Stimulated activated CD4-positive, alpha-beta T cell treated with anti-CD3 and anti-CD28 coated beads, Interleukin-15, amount 100 ng/mL, for 1 hour (primary cell): ENCODE measurements at places on chromosomes 7 and 10.

DNA sequence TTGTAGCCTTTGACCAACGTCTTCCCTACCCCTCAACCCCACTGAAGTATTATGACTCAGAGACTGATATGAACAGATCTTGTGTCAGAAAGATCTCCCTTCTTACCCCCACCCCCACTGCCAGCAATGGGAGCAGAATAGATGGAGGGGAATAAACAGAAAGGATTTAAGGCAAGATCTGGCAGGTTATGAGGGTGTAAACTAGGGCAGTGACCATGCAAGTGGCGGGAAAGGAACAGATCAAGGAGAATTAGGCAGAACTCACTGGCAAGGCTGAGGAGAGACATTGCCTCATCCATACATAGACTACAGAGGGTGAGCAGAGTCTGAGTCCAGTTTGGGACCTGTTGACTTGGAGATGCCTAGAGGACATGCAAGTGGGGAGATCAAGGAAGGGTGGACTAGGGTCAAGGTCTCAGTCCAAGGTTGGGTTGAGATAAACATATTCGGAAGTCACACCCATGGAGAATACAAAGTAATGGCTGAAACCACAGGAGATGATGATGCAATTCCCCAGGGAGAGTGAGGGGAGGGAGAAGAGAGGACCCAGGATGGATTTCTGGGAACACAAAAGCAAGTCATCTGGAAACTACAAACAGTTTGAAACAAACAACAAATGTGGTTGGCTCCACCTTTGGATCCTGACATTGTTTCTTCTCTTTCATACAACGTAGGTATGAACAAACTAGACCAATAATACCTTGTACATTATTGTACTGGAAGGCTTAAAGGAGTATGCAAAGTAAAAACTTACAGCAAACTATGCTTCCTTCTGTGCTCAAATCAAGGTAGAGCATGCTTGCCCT is 44.9 kb upstream of the IL6 start:
- no peak for DNase-seq

- no peak for DNase-seq
Observed at GRCh38 chr7:26499315-26499897, 207.7 kb downstream of the SNX10 start.

DNA sequence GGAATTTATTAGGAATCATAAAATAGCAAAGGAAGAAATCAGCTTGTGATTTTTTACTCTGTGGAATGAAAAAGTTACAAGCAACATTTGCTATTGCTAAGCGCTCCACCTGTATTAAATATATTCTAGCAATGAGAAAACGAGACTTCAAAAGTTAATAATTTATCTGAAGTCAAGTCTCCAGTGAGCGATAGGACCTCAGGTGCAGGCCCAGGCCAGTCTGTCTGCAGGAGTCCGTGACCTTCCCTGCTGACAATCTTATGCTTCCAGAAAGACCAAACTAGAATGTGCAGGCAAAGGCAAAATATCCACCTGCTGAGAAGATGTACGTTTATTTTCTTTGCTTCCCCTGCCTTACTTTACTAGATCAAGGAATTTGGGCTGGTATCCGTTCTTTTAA is 22.7 kb downstream of the MRC1 start:
- DNase-seq: no peak

DNA sequence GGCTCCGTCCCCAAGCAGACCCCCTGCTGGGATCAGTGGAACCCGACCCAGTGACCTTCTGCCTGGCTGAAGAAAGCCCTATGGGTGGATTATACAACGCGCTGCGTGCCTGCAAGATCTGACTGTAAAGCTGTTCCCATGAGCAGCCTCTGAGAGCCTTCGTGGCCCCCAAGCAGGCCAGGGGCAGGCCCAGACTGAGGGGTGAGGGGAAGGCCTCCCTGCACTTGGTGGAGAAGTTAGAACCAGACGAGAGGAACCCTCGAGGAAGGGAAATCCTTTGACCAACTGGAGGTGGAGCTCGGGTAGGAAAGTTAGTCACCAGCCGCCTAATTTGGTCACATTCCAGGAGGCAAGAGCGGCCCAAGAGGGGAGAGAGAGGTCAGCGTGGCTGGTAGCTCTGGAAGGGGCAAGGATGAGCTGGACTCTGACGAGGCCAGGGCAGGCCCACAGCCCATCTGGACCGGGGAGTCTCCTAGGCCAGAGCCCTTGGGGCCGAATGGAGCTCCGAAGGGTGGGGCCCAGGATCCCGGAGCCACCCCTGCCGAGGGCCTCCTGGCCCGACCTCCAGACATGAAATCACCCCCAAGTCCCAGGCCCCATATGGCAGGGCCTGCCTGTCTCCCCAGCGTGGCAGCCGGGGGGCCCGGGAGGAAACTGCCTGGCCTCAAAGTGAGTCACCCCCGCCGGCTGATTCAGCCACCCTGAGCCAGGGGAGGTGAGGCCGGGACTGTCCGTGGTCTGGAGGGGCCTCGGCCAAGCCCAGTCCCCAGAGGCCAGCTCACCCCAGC is 23.3 kb upstream of the PDGFA start:
- DNase-seq: no peak

GRCh38 chr7:85011127-85011526 is 175.7 kb downstream of the SEMA3D start:
- DNase-seq: no peak

DNA sequence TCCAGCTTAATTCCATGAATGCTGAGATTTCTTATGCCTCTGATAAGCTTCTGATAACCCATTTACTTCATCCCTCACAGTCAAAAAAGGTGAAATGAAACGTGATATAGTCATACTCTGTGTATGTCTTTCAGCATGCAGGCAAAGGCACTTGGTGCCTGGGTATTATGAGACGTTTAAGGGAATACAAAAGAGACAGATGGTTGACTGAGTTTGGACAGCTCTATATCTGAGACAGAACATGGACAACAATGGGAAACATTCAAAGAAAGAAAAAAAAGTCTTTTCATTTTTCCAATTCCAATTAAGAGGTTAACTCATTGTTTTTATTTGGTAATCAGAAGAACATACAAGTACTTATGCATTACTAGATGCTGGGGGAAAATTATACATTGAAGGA is 96.2 kb downstream of the PPP1R17 start:
- no peak for DNase-seq

DNA sequence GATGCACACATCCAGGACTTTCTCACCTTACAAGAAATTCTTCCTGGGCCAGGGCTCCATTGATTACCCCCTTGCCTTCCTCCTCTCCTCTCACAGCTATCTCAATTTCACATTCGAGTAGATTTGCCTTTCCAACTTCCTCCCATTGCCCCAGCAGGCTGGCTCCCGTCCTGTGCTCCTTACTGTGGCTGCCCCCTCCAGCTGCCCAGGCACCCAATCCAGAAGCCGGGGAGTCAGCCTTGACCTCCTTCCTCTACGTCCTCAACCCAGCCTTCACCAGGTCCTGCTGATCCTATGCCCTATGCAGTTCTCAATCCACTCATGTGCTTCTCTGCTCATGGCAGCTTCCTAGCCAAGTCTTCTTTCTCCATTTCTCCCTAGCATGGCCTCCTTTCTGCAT is 85.7 kb upstream of the GPR26 start:
- no peak for DNase-seq

GRCh38 chr7:132472463-132473120 is 103.7 kb downstream of the PLXNA4 start:
- DNase-seq: no peak

DNA sequence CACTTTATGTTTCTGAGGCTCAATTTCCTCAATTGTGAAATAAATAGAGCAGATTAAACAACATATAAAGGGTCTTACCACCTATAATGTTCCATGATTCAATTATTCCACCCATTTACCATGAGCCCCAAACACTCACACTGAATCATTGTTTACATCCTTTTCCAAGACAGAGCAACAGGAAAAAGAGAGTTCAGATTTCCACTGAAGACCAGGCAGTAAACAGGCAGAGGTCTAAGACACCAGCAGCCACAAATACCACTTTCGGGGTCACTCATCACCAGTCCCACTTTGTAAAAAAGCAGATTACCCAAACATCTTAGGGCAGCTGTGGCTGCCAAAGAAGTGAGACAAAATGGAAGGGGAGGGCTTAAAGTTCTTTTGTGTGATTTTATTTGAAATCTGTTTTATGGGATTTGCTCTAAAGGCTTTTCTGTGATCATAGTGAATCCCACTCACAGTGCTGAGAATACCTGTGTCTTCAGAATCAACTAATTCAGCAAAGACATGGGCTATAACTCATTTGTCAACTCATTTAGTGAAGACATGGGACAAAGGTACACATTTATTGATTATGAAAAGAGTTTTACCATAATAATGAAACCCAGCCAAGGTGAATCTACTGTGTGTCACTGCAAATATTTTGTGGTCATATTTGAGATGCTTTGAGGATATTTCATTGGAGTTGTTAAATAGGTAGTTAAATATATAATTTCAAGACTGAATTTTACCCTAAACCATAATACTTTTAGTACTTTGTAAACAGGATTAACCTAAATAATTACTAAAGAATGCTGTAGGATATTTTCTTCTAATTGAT is 24.8 kb upstream of the DLD start:
- no peak for DNase-seq

GRCh38 chr7:30990673-30991170 is 27.0 kb downstream of the GHRHR start:
- no peak for DNase-seq

DNA sequence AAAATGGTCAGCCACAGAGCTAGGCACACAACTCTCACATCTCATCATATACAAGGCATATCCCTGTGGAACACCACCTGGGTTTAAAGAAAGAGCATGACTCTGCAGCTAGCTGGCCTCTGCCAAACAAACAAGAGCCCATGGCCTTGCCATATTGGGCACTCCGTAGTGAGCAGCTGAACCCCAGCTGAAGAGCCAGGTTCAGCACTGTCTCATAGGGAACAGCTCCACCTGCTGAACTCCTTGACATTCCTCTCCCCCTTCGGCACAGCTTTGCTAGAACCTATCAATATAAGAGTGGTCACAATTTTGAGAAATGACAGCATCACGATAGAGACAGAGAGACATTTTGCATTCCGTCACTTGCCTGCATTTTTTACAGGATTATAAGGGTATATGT is 20.0 kb downstream of the SORCS1 start:
- no peak for DNase-seq

DNA sequence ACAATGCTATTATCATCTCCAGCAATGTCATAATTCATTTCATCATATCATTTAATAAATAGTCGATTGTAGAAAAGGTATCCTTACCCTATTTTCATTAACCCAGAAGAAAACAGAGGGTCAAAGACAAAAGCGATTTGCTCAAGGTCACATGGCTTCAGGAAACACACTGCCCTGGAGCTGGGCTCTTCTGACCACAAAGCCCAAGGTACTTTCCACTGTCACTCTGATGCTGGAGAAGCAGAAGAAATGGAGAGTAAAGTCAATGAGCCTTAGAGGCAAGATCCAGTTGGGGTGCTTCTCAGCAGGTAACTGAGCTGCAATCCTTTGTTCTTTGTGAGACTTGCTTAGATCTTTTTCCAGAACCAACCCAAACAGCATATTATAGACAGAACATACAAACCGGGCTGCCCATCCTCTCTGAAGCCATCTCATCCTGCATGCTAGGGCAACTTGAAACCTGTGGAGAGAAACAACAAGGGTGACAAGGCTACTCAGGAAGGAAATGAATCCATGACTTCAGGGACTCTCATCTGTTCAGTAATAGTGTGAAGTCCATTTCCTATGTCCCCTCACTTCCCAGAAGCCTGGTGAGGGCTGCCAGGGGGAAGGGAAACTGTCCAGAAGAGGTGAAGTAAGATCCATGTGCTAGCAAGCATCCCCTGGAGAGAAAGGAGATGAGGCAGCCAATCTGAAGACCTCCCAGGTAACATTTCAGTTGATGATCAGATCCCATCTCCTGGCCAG is 148.6 kb upstream of the SVIL start:
- no peak for DNase-seq

DNA sequence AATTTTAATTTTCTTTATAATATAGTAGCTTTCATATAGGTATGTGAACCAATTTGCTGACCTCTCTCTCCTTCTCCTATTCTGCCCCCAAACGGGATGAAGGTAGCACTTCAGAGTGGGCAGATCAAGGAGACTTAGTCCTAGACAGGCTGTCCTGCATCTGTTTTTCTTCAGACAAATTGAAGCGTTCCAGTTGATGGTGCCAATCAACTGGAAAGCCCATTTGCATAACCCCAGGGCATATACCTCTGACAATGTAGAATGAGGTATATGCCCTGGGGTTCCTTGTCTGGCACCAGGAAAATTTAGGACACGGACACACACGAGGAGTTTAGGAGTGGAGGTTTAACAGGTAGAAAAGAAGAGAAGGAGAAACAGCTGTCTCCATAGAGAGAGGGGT is 502.9 kb downstream of the HTR7 start:
- no peak for DNase-seq

DNA sequence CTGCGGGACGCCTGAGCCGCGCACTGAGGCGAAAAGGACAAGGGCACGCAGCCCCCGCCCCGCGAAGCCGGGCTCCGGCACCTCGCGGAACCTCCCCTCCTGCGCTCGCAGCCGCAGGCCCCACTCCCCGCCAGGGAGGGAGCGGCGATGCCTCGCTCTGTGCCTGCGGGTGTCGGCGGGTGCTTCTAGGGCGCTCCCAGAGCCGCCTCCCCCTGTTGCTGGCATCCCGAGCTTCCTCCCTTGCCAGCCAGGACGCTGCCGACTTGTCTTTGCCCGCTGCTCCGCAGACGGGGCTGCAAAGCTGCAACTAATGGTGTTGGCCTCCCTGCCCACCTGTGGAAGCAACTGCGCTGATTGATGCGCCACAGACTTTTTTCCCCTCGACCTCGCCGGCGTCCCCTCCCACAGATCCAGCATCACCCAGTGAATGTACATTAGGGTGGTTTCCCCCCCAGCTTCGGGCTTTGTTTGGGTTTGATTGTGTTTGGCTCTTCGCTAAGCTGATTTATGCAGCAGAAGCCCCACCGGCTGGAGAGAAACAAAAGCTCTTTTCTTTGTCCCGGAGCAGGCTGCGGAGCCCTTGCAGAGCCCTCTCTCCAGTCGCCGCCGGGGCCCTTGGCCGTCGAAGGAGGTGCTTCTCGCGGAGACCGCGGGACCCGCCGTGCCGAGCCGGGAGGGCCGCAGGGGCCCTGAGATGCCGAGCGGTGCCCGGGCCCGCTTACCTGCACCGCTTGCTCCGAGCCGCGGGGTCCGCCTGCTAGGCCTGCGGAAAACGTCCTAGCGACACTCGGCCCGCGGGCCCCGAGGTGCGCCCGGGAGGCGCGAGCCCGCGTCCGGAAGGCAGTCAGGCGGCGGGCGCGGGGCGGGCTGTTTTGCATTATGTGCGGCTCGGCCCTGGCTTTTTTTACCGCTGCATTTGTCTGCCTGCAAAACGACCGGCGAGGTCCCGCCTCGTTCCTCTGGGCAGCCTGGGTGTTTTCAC is 519 bp downstream of the ITGB8 start:
- no peak for DNase-seq
